ENCODE measurements at places on chromosomes 12 and 14.

GRCh38 chr12:28202374-28203130 lies 12.3 kb downstream of the CCDC91 start:
- no peak for DNase-seq

- DNase-seq, result no peak
Observed at GRCh38 chr12:60935981-60936761, 1324.0 kb upstream of the USP15 start.

- DNase-seq, result no peak
Observed at GRCh38 chr14:103199124-103199523, 75.9 kb downstream of the TNFAIP2 start.

DNA sequence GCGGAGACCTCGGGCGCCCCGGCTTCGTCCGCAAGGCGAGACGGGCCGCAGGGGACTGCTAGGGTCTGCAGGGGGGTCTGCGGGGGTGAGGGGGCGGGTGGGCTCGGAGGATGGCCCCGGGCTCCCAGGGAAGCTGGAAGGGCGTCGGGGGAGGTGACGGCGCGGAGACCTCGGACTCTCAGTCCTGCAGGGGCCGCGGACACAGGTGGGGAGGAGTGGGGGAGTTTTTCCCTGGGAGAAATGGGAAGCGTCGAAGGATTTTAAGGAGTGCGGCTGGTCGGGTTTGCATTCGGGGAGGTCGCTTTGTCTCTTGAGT lies 25.9 kb downstream of the ZBTB42 start:
- no peak for DNase-seq

GRCh38 chr12:118417942-118418341 lies 41.6 kb downstream of the SUDS3 start:
- no peak for DNase-seq

- no peak for DNase-seq
Observed at GRCh38 chr14:89813617-89814031, 140.9 kb downstream of the EFCAB11 start.

- DNase-seq, result no peak
Observed at GRCh38 chr12:780750-781379, 28.5 kb downstream of the WNK1 start.

DNA sequence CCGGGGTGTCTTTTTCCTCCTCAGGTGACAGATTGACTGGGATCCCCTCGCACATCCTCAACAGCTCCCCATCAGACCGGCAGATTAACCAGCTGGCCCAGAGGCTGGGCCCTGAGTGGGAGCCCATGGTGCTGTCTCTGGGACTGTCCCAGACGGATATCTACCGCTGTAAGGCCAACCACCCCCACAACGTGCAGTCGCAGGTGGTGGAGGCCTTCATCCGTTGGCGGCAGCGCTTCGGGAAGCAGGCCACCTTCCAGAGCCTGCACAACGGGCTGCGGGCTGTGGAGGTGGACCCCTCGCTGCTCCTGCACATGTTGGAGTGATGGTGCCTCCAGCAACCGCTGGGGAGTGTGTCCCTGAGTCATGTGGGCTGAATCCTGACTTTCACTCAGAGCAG lies 172.8 kb downstream of the CRADD start:
- no peak for DNase-seq

DNA sequence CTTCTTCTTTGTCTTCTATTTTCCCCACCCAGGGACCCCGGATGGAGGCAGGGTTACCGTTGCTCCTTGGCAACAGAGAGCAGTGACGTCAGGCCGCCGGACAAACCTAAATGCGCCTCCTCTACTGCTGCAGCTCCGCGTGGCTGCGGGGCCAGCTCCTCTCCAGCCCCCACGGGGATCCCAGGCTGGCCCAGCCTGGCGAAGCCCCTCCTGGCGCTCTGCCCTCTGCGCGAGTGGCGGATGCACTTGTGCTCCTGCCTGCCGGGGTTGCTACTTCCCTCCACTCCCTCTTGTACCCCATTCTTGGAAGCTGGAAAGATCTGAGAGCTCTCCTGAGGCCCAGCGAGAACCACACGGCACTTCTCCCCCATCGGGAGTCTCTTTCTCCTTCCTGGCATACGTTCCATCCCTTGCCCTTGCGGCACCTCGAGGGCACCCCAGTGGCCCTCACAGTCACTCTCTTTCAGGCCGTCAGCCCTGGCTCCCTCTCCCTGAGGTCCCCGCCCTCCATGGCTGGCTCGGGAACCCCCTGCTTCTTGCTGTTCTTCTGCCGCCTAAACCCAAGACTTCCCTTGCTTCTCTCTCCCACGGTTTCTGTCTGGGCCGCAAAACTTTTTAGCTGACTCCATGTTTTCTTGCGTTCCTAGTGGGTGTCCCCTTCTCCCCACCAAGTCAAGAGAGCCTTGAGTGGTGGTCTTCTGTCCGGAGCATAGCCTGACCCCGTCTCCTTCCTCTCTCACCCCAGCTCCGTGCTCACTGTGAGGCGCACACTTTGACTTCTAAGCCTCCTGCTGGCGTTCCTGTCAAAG lies 121.7 kb downstream of the PAPOLA start:
- DNase-seq, result no peak

GRCh38 chr12:112979041-112979680 lies 842 bp downstream of the OAS2 start:
- DNase-seq, result no peak

DNA sequence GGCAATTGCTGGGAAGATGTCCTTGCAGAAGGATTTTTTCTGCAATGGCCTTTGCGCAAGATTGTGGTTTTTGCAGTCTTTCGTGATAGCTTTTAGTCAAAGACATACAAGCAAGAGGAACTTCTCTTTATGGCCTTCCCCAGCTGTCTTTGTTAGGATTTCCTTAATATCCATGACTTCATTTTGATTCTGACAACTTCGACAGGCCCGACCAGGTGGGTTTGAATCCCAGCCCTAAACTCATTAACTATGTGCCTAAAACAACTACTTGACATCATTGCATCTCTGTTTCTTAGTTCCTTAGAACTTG lies 13.3 kb upstream of the VRK1 start:
- no peak for DNase-seq

DNA sequence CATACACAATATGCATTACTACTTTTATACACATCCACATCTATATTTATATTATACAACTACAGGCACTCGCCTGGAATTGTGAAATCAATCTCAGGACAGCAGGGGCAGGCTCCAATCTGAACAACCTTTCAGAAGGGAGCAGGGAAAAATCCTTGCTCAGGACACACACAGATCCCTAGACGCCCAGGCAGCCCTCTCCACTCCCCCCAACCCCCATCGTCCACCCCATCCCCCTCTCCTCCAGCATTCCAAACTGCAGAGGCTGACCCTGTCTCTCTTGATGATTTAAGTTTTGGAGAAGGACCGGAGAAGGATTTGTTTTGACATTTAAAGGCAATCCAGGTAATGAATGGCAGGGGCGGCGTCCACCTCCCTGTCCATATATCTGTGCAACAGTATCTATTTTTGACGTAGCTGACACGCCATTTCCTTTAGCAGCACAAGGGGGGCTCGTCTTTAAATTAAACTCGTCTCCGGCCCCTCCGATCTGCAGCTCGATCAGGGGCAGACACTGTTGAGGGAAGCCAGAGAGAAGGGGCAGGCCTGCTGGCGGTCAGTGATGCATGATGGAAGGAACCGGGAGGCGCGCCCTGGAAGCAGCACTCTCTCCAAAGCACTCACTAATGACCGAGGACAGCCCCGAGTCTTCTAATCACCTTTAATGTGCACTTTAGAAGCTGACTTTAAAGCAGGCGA lies 95.0 kb upstream of the TBX5 start:
- DNase-seq, result no peak

GRCh38 chr12:1122786-1123185 lies 131.8 kb downstream of the ERC1 start:
- DNase-seq, result no peak

DNA sequence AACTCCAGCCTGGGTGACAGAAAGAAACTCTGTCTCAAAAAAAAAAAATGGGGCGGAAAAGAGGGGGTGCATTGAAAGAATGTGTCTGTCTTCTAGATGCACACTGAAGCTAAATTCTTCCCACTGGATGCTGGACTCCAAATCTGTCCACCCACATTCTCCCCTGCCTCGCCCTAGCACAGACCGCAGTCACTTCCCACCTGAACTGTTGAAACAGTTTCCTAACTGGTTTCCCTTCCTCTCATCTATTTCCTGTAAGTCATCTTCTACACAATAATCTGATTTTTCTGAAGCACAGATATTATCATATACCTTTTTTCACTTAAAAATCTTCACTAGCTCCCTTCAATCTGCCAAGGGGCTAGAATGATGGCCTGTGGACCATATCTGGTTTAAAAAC lies 1.5 kb upstream of the HCAR1 start:
- no peak for DNase-seq

DNA sequence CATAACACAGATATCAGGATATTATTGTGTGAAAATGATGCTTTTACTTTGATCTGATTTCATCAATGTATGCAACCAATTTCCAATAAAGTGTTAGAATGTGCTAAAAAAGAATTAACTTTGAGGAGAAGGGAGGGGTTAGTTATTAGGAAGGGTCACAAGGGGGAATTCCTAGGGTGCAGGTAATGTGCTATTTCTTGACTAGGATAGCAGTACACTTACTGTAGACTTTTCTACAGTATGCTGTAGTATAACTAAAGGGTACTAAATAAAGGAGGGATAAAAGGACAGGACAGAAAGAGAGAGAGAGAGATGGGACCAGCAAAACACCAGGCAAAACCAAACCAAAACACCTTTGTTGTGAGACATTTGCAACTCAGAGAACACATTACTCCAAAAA lies 121.4 kb upstream of the RAP1B start:
- DNase-seq, result no peak

- DNase-seq, result no peak
Observed at GRCh38 chr12:114004402-114004801, 38.3 kb upstream of the RBM19 start.

DNA sequence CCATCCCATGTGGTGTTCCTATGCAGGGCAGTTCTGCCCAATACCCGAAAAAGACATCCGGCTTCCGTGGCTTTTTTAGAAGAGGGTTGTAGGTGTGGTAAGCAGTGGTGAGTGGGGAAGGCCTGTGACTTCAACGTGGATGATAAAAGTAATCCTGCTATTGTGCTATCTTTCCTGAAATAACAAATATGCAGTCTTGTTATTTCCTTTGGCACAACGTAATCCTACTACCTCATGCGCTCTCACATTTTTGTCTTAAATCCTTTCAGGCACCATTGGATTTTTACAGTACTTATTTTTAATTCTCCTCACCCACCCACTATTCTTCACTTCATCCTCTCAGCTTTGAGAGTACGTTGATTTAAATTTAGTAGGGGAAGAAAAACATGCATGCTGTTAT lies 96.8 kb downstream of the IPO8 start:
- no peak for DNase-seq

- no peak for DNase-seq
Observed at GRCh38 chr14:74856366-74856765, 19.6 kb downstream of the PROX2 start.

DNA sequence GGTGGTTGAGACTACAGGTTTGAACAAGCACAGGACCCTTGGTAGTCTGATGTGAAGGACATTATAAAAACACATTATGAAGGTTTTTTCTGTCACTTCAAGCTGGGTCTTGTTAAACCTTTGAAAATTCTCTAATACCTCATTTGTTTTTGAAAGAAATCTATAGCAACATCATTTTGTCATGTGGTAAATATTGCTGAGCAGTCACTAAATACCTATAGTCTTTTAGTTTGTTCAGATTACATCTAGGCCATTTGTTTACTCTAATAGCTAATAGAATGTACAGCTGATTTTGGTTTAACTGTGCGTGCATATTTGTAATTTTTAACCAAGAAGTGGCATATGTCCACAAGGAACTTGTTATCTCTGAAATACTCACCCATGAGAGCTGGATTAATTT lies 2.9 kb downstream of the PPM1A start:
- DNase-seq, result no peak

- no peak for DNase-seq
Observed at GRCh38 chr12:50051101-50051806, 6.1 kb upstream of the ASIC1 start.

GRCh38 chr14:55094292-55095157 lies 34.5 kb upstream of the LGALS3 start:
- no peak for DNase-seq

DNA sequence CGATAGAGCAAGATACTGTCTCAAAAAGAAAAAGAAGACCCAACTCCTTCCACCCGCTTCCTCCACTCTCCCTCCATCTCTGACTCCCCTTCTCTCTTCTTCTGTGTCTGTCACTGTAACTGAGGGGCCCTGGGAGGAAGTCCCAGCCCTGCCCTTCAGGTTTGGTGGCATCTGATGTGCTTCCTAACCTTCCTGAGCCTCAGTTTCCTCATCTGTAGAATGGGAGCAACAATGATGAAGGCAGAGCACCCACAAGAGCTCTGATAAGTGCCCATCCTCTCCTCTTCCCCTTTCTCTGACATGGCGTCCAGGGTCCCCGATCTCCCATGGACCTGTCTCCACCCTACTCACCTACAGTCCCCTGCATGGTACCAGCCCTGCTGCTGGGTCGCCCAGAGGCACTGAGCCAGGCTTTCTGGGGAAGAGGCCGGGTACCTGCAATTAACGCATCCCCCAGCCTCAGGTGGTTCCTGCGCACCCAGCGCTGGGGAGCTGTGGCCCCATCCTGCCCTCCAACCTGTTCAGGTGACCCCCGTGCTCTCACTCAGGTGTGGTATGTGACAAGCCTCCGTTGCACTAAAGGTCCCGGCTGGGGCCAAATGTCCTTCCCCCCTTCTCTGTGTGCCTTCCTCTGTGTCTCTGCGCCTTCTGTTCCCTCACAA lies 13.2 kb downstream of the FOXN4 start:
- no peak for DNase-seq

DNA sequence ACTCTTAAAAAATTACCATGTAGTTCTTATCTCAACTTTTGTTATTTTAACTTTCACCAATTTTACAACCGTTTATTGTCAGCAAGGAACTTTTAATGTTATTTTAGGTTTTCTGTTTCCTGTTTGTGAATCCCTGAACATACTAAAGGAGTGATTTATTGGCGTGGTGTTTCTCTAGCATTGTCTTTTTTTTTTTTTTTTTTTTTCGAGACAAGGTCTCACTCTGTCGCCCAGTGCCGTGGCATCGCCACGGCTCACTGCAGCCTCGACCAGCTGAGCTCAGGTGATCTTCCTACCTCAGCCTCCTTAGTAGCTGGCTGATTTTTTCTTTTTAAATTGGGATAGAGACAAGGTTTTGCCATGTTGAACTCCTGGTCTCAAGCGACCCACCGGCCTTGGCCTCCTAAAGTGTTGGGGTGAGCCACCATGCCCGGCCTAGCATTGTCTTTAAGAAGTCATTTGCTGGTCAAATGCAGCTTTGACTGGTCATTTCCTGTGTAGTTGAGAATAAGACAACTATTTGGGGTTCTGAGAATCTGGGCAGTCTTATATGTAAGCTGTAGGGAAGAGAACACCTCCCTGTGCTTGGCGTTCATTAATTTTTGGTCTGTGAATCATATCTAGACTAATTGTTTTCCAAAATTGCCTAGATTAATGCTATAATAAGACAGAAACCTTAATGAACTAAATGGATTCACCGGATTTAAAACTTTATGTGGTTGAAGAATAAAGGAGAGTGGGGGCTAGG lies 2.1 kb downstream of the WASHC4 start:
- DNase-seq, result no peak

DNA sequence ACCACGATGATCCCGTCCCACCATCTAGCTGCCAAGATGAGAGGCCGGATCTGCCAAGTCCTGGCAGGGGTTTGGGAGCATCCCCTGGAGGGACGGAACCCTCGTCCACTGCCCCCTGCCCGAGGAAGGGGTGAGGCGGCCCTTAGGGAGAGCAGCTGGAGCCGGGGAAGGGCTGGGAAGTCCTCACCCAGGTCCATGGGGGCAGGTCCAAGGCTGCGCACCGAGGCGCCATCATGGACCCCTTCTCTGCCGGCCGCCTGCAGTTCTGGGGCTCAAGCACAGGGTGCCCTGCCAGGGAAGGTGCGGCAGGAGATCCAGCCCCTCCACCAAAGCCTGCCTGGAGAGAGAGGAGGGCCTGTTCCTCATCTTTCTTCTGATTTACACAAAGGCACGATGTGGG lies 17.6 kb upstream of the FBRSL1 start:
- DNase-seq, result no peak

Data from Panc1 (cell line).